Sciatic nerve (tissue), 2 donors: ENCODE measurements at places on chromosomes 13 and 19. TPM values are rescaled to one million over a fixed set of nuclear protein-coding genes. Genes with fewer than 3 reads are reported as not detected.

- no peak for DNase-seq
These were observed 50.6 kb downstream of the USPL1 start for GRCh38 chr13:30668312-30668711.

DNA sequence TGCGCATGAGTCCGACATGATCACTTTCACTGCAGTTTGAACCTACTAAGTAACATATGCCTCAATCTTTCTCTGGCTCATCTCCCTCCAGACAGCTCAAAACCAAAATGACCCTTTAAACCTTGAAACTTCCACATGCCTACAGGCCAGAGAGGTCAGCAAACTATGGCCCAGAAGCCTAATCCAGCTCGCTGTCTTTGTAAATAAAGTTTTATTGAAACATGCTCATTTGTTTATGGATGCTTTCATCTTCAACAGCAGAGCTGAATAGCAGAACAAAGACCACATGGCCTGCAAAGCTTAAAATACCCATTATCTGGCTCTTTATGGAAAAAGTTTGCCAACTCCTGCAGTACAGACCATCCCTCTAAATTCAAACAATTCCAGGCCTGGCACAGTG lies 15.6 kb downstream of the FBXO46 start:
- DNase-seq, result no peak

DNA sequence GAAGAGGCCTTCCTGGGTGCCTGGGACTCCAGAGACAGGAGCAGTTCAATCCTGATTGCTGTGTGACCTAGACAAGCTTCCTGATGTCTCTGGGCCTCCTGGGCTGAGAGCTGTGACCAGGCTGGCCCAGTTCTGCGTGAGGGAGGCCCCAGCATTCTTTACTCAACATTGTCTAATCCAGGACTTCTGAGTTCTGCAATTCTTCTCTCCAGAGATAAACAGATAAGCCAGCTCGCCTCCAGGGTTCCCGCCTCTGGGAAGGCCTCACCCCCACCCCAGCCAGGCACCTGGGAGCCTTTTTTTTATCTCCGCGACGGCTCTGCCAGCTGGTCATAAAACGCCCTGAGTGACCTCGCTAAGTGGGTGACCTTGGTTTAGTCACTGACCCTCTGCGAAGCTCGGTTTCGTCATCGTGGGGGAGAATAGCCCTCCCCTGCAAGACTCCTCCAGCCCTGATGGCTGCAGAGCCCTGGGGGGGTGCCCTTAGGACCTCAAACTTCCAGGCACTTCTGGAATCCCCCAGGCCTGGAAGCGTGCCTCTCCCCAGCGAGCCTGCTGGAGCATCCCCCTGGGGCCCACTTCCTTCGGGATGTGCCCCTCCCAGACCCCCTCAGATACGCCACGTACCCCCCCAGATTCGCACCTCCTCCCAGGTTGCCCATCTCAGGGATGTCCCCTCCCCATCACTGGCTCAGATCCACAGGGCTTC lies 1.9 kb downstream of the SULT2B1 start:
- no peak for DNase-seq

- DNase-seq, result no peak
These were observed 50.8 kb downstream of the MBD3L2B start for GRCh38 chr19:6970443-6970842.

GRCh38 chr19:18961767-18962620 lies 21.0 kb upstream of the HOMER3 start:
- DNase-seq, result no peak

GRCh38 chr13:80462567-80462966 lies 121.6 kb upstream of the SPRY2 start:
- DNase-seq, result no peak

DNA sequence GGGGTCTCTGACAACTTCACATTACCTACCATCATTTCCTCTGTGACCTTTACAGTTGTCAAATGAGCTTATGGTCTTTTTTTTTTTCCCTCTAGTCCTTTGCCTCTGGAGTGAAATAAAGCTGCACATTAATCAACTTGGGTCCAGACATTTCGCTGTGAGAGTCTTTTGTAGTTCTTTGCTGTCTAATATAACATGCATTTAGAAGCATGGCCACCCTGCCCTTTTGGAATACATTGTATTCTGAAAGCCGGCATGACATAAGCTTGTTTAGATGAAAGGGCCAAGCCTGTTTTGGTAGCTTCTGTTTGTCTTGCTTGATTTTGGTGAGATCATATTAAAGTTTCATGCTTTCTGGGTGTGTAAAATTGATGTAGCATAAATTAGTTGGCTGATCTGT lies 509.8 kb downstream of the DIAPH3 start:
- no peak for DNase-seq

GRCh38 chr19:30682146-30682998 lies 310.2 kb downstream of the ZNF536 start:
- no peak for DNase-seq

- DNase-seq, result no peak
These were observed 41.4 kb downstream of the DEDD2 start for GRCh38 chr19:42175952-42176648.

DNA sequence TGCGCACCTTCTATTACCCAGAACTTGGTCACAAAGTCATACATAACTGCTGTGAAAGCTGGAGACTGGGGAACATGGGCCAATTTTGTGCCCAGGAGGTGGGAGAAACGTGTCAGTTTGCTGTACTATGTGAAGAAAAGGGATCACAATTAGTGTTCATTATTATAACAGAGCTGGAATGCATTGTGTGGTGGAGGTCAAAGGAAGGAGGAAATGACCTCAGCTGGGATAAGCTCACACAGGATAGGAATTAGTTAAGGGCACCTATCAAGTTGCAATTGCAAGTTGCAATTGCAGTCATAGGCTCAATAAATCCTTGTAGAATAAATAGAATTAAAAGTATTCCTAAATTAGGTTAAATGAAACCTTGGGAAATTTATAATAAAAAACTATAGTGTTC lies 103.9 kb upstream of the OBI1 start:
- no peak for DNase-seq

DNA sequence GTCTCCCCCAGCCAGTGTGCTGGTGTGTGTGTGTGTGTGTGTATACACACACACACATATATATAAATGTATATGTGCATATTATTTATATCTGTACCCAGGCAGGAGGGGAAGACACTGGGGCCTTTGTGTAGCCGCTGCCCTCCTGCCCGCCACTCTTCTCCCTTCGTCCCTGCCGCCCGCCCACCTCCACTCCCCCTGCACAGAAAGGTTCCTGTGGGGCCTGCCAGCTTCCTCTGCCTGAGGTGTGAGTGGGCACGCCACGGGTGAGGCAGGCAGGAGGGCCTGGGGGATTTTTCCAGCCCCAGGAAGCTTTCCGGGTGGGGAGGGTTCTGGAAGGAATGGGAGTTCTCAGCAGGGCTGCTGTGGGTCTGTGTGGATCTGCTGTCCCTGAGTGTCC lies 6.9 kb downstream of the IRF2BP1 start:
- DNase-seq, result no peak

GRCh38 chr13:101144808-101145419 lies 271.4 kb downstream of the NALCN start:
- DNase-seq, result no peak

GRCh38 chr13:32902029-32902780 lies 114.0 kb upstream of the KL start:
- DNase-seq, result no peak

- no peak for DNase-seq
These were observed 6.4 kb downstream of the DOHH start for GRCh38 chr19:3494051-3494450.

GRCh38 chr13:71522941-71523526 lies 344.0 kb downstream of the DACH1 start:
- DNase-seq, result no peak

DNA sequence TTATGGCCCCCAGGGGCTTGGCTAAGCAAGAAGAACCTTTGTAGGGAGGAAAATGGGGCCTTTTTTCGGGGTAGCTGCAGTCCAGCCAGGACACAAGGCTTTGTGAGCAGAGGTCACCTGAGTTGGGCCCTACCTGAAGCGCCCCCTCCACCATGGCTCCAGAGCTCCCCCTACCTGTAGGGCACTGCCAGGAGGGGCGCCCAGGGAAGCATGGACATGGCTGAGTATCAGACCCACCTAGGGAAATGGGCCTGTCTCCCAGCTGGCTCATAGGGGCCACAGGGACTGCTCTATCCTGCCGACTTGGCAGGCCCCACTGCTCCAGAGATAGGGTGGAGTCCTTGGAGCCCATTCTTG lies 9.0 kb upstream of the CEBPA start:
- no peak for DNase-seq

DNA sequence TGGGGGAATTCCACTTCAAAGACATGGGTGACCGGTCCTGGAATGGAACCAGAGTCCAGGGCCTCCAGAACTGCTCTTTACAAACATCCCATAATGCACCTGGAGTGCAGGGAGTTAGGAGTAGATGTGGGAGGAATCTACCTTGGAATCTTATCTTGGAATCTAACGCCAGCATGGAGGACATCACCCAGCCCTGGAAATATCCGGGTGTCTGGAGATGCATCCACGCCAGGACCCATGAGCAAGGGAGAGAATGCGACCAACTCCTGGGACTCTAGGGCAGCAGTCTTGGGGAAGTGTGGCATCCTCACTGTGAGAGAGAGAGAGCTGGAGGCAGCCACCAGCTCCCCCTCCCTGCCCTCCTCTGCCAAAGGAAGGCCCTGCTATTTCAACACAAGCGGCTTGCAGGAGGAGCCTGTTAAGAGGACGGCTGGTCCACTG lies 211.8 kb downstream of the UQCRFS1 start:
- no peak for DNase-seq

DNA sequence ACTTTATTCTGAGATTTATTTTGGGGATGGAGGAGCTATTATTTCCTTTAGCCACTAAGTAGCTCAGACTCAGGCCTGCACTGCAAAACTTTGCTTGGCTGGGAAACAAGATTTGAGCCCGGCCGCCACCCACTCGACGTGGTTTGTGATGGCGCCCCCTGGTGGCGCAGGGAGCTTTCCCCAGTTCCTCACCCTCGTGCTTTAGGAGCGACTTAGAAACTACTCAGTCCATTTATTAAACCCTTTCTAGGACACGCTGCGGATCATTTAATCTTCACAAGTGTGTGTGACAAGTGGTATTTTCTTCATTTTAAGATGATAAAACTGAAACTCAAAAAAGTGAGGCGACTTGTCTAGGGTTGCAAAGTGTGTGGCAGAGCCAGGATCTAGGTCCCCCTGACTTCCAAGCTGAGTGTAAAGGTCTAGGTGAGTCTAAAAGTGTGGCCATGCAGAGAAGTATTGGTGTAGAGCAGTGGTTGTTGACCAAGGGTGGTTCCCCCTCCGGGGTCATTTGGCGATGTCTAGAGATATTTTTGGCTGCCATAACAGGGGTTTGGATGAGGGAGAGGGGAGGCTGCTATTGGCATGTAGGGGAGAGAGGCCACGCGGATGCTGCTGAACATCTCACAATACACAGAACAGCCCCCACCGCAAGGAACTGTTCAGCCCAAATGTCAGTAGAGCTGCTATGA lies 2.2 kb downstream of the CXCL17 start:
- peak; percentile 86 for DNase-seq

DNA sequence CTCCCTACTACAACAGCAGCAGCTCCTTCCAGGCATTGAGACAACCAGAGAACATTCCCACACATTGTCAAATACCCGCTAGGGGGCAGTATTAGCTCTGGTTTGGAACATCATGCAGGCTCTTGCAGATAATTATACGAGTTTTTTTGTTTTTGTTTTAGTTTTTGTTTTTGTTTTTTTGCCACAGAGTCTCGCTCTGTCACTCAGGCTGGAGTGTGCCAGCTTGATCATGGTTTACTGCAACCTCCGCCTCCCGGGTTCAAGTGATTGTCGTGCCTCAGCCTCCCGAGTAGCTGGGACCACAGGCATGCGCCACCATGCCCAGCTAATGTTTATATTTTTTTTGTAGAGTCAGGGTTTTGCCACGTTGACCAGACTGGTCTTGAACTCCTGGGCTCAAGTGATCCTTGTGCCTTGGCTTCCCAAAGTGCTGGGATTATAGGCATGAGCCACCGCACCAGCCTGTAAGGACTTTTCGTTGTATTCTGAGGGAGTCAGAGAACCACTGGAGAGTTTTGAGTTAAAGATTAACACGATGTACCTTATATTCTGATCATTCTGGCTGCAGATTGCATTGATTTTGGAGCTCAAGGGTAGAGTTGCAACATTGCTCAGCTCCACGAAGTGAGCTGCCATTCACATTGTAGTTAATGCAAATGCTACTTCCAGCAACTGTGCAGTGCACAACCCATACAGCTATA lies 41.7 kb upstream of the CEACAM20 start:
- peak; percentile 63 for DNase-seq

DNA sequence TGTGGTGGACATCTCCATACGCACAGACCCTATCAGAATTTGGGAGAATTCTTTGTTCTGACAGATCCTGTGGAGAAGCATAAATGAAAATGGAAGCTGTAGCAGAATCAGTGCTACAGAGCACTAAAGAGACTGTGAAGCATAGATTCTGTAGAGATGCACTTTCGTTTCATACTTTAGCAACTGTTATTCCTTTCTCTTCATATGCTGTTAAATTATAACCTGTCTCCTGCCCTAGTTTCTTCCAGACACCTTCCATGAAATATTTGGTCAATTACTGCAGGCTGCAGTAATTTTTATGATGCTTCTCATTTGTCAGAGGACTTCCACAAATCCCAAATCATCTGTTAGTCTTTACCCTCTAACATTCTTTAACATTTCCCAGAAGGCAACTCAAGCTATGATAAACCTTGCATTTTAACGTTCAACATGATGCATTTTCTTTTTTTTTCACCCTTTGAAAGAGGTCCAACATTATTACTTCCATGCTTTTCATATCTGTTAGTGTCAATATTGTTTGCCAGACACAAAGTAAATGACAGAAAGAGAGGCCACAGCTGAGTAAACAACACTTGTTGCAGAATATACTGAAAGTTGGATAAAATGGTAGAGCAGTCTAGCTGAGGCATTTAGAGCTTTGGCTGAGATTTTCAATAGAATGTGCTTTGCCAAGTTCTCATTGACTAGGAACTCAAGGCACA lies 412.7 kb downstream of the LMO7 start:
- DNase-seq, result no peak

GRCh38 chr19:49908480-49909420 lies 12.1 kb upstream of the IL4I1 start:
- DNase-seq, result no peak

DNA sequence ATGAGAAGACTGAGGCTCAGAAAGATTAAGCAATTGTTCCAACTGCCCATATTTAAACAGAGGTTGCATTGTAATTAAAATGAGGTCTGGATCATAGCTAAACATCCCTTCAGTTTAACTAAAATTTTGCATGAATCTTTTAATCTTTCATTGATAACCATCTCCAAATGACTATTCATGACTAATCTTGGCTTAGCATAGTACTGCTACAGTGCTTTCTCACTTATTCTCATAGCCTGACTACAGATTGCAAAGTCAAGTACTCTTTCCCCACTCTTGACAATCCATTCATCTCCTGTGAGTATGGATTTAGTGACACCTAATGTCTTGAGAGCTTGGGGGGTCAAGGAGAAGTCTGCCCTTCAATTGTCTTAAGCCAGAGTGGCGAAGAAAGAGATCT lies 258.4 kb downstream of the RFC3 start:
- DNase-seq, result no peak

Gene ZNF544
- 28.9 TPM for total RNA-seq

Gene SPC24
- total RNA-seq, result 1.3 TPM

Gene CAPS
- 80.2 TPM for total RNA-seq

Gene SHKBP1
- 58.7 TPM for total RNA-seq

Gene DCT
- total RNA-seq, result 0.94 TPM

Gene TMEM86B
- 6.0 TPM for total RNA-seq

Gene ETV2
- total RNA-seq, result 1.2 TPM

Gene PSPN
- total RNA-seq, result 2.1 TPM

Gene MUC16
- total RNA-seq, result 1.3 TPM

Gene LHB
- not detected for total RNA-seq

Gene RFPL4A
- not detected for total RNA-seq

Gene BCAM
- 164 TPM for total RNA-seq

Gene TUBA3C
- total RNA-seq, result not detected
